ENCODE measurements at places on chromosomes 6 and 20.

DNA sequence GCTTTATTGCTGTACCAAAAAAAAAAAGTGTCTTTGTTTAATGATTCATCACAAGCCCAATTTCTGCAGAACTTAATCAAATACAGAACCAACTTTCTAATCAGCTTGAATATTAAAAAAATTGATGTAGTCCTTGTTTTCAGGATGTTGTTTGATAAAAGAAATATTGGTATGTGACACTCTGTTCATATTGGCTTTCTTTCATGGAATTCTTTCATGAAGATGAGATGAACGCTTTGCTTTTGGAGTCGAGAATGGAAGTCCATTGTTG is 184.3 kb downstream of the ZNF217 start:
- no peak for DNase-seq

GRCh38 chr20:38315290-38315966 is 11.5 kb downstream of the BPI start:
- DNase-seq = no peak

DNA sequence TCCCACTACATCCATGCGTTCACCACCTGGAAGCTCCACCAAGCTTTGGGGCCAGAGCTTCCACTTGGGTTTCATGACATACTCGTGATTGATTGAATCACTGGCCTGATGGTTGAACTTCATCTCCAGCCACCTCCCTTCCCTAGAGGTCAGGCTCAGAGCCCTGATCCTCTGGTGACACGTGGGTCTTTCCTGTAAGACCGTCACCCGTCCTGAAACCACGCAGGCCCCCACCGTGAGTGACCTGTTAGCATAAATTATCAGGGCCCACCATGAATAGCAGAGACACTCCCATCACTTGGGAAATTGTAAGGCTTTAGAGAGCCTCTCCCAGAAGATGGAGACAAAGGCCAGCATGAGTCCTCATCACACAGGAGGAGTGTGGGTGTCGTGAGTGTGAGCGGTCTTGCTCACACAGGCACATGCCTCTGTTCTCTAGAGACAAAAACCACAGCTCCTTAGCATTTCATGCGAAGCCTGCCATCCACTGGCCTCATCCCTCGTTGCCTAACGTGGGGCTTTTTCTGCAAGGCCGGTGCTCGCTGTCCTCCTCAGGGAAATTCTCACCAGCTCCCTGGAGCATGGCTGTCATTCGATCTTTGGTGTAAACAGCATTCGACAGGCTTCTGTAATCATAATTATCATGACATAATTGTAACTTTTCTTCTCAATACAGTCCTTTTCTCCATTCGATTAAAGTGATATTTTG is 65.1 kb upstream of the DUSP22 start:
- DNase-seq = no peak

DNA sequence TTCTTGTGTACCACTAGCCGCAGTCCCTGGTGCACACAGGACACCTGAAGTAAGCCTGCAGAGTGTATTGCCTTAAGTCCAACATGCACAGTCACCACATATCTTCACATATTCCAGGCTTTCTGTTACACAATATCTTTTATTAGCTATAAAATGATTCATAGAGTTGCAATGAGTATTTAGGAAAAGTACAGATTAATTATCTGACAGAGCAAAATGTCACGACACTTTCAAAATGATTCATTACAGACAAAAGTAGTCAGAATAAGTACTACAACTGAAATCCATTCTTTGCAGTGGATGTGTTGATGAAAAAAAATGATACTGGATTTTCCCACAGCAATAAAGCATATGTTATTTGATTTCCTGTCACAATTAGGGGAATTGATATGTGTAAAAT is 199.5 kb upstream of the ASCC3 start:
- DNase-seq = no peak

DNA sequence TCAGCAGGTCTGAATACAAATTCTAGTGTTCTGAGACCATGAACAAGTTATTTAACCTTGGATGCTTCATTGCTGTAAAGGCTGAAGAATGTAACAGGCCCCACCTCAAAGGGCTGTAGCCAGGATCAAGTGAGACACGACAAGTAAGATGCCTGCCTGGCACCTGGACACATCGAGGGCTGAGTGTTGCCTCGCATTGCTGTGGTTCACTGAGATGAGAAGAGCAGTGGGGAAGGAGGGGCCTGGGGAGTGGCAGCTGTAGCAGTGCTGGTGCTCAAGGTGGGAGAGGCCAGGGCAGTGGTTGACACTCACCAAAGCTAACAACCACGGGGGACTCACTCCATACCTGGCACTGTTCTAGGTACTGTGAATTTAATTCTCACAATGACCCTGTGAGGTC is 187.8 kb downstream of the KIF16B start:
- no peak for DNase-seq

DNA sequence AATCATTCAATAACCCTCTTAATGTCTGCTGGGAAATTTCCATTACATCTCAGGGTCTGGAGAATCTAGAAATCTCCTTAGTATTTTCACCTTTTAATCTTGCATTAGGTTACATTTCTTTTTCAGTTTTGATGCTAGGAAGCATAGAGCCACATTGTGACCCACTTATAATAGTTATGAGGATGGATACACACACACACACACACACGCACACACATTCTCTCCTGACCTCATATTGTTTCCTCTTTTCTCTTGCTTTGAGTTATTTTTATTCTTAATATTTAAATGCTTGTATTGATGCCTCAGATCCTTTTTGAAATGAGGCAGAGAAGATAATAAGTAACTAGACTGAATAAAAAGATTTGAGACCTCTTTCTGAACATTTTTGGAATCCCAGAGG is 128.4 kb downstream of the KLHL32 start:
- no peak for DNase-seq

DNA sequence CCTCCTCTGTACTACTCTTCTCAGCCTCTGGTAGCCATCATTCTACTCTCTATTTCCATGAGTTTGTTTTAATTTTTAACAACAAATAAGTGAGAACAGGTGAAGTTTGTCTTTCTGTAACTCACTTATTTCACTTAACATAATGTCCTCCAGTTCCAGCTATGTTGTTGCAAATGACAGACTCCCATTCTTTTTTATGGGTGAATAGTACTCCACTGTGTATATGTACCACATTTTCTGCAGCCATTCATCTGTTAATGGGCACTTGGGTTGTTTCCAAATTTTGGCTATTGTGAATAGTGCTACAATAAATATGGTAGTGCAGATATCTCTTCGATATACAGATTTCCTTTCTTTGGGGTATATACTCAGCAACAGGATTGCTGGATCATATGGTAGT is 73.7 kb upstream of the TNFRSF21 start:
- DNase-seq = no peak

DNA sequence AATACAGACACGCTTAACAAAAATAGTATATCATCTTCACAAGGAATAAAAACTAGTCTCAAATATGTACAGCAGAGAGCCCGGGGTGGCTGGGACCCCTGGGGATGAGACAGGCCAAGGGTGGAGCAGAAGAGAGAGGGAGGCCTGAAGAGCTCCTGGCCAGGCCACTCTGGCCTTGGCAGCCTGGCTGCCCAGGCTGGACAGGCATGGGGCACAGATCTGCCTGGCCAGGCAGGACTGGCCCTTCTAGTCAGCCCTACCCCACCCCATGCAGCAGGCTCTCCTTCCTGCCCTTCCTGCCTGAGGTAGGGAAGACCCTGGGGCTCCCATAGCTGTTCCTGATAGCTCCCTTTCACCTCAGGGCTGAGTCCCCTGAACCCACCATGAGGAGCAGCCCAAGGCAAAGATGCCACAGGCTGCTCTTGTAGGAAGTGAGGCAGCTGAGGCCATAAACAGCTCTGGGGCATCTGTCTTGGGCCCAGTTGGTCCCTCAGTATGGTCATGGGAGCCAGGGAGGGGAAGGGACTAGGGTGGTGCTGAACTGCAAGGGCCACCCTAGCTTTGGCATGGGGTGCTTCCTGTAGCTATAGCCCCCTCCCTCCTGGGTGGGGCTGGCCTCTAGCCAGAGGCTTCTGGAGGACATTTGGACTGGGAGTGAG is 27.1 kb downstream of the COX4I2 start:
- no peak for DNase-seq

DNA sequence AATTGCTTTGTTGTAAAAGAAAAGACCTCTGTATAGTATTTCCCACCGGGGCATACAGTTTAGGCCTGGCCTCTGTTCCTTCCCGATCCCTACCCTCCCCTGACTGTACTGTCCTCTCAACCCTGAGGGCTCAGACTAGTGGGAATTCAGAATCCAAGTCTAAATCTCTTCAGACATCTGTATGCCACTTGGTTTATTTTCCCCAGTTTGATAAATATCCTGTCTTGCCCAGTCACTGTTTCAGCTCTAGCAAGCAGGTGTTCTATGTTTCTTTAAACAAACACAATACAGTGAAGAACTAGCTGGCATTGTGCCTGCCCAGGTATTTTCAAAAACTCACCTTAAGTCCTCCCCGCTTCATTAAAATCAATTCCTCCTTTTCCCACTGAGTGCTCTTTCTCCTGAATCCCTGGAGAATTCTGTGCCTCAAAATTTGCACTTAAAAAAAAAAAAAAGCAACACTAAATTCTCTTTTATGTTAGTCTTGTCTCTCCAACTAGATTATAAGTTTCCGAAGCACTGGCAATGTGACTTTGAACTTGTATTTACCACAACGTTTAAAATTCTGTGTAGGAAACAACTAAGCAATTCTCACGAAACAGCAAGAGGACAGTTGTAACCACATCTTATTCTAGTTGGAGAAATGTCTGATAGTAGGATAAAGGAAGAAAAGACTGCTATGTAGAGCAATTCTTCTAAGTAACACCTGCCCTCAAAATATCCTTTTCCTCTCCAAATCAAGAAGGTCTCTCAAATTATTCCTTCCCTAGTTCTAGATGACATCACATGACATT is 112.0 kb upstream of the CARMIL1 start:
- DNase-seq = no peak

DNA sequence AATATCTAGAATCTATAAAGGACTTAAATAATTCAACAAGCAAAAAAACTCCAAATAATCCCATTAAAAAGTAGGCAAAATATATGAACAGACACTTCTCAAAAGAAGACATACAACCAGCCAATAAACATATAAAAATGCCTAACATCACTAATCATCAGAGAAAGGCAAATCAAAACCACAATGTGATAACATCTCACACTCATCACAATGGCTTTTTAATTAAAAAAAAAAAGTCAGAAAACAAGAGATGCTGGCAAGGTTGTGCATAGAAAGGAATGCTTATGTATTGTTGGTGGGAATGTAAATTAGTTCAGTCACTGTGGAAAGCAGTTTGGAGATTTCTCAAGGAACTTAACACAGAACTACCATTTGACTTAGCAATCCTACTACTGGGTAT is 979.6 kb upstream of the MAP3K7 start:
- no peak for DNase-seq
